GM19239 (cell line): ENCODE measurements at places on chromosomes 11 and 22.

DNA sequence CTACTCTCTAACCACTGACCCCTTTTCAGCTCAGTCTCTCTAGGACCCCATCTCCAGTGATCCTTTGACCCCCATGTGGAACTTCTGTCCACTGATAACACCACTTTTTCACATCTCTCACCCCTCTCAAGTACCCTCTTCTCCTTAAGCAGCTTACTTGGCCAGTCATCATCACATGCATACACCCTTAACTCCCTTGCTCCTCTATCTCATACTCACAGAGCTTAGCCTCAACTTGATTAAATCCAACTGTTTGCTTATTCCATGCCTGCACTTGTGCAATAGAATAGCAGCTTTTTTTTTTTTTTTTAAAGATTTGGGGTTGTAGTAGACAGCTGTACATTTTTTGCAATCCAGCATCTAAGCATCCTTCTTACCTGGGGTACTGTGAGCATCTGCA, 22.2 kb downstream of the AQP11 start:
- no peak for DNase-seq

- no peak for DNase-seq
These were observed 3.8 kb upstream of the FADS3 start for GRCh38 chr11:61895046-61895717.

DNA sequence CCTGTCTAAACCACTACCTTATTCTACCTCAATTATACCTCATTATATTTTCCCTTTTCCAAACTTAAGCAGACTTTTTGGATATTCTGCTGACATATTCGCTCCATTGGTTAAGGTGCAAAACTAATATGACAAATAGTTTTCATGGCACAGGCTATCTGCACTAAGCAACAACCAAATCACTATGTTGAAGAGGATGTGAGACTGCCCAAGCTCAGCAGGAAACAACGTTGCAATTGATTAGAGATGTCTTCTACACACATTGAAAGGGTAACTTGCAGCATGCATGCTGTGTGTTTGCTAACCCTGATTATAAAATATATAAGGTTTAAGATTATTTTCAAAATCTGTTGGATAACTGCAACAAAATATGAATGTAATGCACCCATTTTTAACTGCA, 61.6 kb downstream of the STK33 start:
- peak; percentile 13 for DNase-seq

- no peak for DNase-seq
These were observed 36.2 kb downstream of the THOC5 start for GRCh38 chr22:29517215-29517908.

GRCh38 chr11:116217006-116217405, 555.8 kb downstream of the BUD13 start:
- no peak for DNase-seq

- no peak for DNase-seq
These were observed 94.4 kb downstream of the SLC1A2 start for GRCh38 chr11:35324981-35325380.

DNA sequence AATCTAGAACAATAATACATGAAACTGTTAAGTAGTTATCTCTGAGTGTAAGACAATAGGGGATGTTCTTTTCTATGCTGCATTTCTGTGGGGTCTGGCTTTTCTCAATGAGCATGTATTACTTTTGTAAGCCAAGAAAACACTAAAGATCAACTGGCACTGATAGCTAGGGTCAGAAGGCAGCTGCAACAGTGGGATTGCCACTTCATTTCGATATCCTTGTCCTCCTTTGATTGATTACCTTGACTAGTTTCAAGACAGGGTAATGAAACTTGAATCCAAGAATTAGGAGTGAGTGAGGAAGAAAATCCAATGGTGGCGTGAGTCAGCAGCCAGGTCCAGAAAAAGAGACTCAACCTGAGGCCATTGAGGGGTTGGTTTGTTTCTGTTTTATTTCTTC, 46.5 kb downstream of the FEZ1 start:
- no peak for DNase-seq

DNA sequence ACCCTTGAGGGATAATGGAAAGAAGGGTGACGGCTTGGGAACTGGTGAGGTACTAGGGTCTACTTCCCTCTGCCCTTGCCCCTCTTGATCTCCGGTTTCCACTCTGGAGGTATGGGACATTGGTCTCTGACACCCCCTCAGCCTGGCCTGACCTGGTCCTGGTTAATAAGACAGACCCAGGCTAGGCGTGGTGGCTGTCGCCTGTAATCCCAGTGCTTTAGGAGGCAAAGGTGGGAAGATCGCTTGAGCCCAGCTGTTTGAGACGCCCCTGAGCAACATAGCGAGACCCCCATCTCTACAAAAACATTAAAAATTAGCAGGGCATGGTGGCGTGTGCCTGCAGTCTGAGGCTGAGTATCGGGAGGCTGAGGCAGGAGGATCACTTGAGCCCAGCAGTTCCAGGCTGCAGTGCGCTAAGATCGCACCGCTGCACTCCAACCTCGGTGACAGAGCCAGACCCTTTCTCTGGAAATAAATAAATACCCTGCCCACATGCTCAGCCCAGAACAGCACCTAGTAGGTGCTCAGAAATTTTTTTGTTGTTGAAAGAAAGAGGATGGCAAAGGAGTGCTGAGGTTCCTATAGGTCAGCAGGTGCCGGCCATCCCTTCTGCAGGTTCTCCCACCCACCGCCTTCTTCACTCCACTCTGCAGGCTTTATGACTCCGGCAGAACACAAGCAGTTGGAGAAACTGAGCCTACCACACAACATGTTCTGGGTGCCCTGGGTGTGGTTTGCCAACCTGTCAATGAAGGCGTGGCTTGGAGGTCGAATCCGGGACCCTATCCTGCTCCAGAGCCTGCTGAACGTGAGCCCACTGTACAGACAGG, 6.3 kb downstream of the BEST1 start:
- no peak for DNase-seq
